ENCODE measurements at places on chromosomes 3 and 15.

DNA sequence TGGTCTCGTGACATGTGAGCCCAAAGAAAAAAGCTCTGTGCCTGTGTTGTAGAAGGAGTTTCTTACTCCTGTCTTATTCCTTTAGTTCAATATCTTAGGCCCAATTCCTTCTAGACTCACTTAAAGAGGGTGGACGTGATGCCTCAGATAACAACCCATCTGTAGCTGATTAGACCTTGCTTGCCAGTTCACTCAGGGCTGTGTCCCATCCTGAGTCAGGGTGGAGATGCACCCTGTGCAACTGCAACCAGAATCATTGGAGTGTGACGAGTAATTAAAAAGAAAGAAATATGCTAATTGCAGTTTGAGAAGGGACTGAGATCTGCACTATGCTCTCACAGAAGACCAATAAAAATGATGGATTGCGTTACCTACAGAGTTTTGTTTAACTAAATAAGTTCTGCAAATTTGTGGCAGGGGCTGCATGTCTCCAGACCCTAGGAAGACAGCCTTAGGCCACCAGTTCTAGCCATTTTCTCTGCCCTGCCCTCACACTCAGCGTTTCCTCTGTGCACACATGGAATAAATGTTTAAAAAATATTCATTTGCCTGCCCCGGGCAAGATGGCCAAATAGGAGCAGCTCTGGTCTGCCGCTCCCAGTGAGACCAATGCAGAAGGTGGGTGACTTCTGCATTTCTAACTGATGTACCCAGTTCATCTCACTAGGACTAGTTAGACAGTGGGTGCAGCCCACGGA, 83.0 kb downstream of the MOBP start:
- no peak for DNase-seq

GRCh38 chr3:126540342-126540849, 16.4 kb downstream of the CHST13 start:
- DNase-seq, result no peak

- DNase-seq, result peak; percentile 72
Observed at GRCh38 chr15:84603630-84604379, 3.0 kb downstream of the ZSCAN2 start.

DNA sequence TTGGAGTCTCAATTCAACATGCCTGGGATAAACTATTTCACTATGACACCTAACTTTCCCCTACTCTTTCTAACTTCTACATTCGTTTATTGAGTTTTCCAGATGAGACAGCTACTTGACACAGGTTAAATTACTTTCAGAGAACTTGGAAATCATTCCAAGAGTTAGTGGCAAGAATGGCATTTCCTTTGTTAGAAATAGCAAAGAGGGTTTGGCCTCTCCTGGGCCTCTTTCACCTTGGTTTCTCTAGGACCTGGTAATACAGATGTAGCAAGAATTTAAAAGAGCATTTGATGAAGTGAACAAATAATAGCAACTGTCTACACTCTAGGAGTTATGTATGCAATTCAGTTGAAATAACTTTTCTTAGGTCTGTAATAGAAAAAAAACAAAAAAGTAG, 748.9 kb downstream of the MECOM start:
- DNase-seq, result no peak

DNA sequence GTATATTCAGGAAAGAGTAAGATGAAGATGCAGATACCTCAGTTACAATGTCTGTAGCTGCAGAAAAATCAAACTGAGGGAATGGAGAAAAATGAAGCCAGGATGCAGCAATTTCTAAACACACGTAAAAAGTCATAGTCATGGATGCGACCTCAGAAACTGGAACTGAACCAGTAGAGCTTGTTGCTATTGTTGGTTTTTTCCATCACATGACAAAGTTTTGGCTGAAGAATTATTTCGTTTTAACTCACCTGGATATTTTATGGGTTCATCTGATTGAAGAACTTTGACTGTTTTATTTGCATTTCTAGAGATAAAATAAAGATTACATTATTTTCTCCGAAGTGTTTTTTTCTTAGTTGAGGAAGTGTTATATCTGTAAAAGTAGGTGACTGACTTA, 591.2 kb downstream of the ZBBX start:
- DNase-seq, result no peak

- DNase-seq, result no peak
Observed at GRCh38 chr3:99777210-99777549, 40.5 kb upstream of the CMSS1 start.

GRCh38 chr15:39925112-39925842, 5.2 kb upstream of the GPR176 start:
- DNase-seq, result no peak

- DNase-seq, result no peak
Observed at GRCh38 chr3:130933801-130934345, 40.0 kb downstream of the ATP2C1 start.

DNA sequence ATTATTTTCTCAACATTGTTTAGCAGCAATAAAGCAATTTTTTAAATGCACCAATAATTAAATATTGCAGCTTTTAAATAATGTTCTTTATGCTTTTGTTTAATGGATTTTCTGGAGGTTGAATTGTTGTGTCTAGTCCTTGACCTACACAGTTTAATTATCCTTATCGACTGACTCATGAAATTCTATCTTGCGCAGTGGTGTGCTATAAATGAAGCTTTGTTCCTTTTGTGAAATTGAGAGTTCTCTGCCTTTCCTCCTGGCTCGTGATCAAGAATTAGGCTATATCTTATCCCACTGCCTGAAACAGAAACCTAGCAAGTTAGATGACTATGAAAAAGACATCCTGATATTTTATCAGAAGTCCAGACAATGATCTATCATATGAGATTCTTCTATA, 37.0 kb upstream of the PIK3R4 start:
- DNase-seq, result no peak

- DNase-seq, result no peak
Observed at GRCh38 chr15:84940399-84940798, 41.3 kb upstream of the PDE8A start.

- DNase-seq, result no peak
Observed at GRCh38 chr3:71076361-71077002, 507.0 kb downstream of the FOXP1 start.

- DNase-seq, result no peak
Observed at GRCh38 chr15:85002517-85002916, 20.9 kb downstream of the PDE8A start.
